Fibroblast of skin of right biceps (primary cell): ENCODE measurements at places on chromosomes 2 and 18.

DNA sequence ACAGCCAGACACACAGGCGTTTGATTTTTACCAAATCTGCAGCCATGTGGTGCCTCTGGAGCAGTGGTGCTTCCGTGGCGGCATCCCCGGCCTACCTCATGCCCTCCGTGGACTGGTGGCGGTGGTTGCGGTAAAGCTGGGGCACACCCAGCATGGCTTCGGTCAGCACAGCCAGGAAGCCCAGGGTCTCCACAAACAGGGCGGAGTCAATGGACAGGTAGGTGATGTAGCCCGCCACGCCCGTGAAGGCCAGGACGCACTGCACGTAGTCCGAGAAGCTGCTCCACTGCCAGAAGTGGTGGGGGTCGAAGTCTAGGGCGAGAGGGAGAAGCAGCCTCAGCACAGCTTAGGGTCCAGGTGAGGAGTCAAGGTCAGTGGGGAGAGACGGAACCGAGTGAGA is 32.4 kb downstream of the SLC66A2 start:
- no peak for DNase-seq

- no peak for DNase-seq
Observed at GRCh38 chr18:48635806-48636205, 97.0 kb downstream of the CTIF start.

DNA sequence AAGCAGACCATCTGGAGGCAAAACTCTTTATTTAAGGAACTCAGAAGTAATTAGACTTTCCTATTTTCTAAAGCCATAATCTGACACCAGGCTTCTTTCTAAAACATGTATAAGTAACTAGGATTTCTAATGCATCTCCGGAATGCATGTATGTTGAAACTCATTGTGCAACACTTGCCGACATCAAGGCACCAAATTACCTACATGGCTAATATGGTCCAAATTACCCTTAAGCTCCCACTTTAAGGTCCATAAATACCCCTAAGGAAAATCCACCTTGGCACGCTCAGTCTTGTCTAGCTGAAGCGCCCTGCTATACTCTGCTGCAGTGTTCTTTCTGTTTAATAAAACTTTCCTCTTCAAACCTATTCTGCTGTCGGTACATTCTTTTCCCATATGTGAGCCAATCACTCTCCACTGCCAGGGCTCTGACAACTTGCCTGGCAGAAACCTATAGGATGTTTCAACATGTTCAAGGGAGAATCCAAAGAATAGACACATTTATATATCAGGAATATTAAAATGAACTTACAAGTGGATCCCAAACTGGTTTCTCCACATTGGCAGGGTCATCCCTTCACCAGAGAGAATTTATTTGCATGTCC is 171.9 kb downstream of the GALNT1 start:
- no peak for DNase-seq

- DNase-seq: peak; percentile 73
Observed at GRCh38 chr2:25521665-25522387, 151.6 kb downstream of the DTNB start.

DNA sequence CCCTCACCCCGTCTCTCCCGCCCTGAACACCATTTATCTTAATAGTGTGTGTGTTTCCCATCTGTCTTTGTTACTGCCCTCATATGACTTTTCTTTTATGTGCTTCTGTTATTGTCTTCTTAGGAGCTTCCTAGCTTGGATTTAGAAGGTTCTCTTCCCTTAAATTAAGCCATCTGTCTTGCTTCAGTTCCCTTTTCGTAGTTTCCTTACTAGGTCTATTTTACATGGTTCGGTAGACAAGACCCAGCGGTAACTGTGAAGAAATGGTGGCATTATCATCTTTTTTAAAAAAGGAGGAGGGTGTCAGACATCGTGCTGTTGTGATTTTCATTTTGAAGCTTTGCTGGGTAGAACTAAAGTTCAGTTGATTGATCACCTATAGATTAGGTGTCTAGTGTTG is 10.3 kb downstream of the NCK2 start:
- no peak for DNase-seq
